AG04450 (cell line): ENCODE measurements at places on chromosomes 12 and 14. TPM values are rescaled to one million over a fixed set of nuclear protein-coding genes. Genes with fewer than 3 reads are reported as not detected.

DNA sequence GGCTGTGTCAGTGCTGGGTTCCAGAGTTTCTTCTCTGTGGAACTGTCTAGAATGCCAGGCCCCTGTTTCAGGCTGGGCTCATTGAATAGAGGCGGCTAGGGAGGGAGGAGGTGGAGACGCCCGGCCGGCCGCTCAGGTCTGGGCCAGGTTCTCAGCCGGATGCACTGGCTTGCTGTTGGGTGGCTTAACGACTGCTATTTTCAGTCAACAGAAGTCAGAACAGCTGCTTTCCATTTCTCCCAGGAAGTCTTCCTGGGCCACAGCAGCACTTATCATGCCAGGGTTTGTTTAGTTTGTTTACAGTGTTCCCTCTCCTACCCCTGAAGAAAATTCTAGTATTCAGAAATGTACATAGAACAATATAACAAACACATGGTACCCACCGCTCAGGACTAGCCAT lies 26.0 kb upstream of the VPS37B start:
- no peak for DNase-seq

GRCh38 chr14:102922490-102923200 lies at the start of gene AMN:
Gene AMN (plus strand): TSS chr14:102922663. CDS start chr14:102922689, 26 bp downstream.
- DNase-seq, result no peak

DNA sequence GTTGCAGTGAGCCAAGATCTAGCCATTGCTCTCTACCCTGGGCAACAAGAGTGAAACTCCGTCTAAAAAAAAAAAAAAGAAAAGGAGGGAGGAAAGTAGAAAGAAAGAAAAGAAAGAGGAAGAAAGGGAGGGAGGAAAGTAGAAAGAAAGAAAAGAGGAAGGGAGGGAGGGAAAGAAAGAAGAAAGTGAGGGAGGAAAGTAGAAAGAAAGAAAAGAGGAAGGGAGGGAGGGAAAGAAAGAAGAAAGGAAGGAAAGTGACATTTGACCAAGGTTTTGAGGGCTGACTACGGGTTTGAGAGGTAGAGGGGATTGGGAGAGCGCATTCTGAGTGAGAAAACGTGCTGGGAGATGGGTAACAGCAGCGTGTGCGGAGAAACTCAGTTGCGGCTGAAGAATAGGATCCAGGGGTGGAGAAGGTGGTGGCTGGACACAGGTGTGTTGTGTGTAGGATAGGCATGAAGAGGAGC lies 521 bp upstream of the PAPLN start:
- no peak for DNase-seq

GRCh38 chr12:118015944-118016343 lies 559 bp upstream of the RFC5 start:
- no peak for DNase-seq

DNA sequence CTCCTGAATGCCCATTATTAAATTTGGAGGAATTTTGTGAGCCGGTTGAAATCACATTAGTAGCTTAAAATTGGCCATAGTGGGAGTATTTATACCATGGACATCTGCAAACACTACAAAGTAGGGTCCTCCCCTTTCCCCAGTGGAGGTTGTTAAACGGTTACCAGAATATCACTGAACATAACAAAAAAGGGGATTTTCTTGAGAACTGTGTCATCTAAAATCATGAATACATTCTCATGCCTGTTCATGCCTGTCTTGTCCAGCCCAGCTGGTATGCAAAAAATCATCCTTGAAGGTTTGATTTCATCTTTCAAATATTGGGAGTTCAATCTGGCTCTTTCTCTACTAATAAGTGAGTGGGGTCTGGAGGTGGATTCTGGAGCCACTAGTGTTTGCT lies 96.4 kb downstream of the OTOGL start:
- no peak for DNase-seq

The CPNE6 gene
- not detected in 2 replicates for polyA plus RNA-seq
